ENCODE measurements at places on chromosomes 6 and 20. TPM values are rescaled to one million over a fixed set of nuclear protein-coding genes. Genes with fewer than 3 reads are reported as not detected.

Gene CD93
- total RNA-seq, result 48.4 TPM

Gene RSPH4A
- 2.6 TPM for total RNA-seq

Gene CCN6
- not detected for total RNA-seq

Gene RIPPLY2
- 0.17 TPM for total RNA-seq

Gene ZFP64
- total RNA-seq, result 22.3 TPM

Gene TXLNB
- 0.95 TPM for total RNA-seq

Gene POU3F2
- total RNA-seq, result not detected

Gene COQ3
- 4.4 TPM for total RNA-seq

Gene C4B
- total RNA-seq, result 1.1 TPM

Gene GSTA2
- not detected for total RNA-seq

Gene RHAG
- 0.11 TPM for total RNA-seq

Gene PRSS16
- total RNA-seq, result 0.09 TPM

Gene PPP1R14C
- total RNA-seq, result not detected

Gene CRIP3
- total RNA-seq, result not detected

Gene COL12A1
- total RNA-seq, result 1.7 TPM

Gene EPHA7
- total RNA-seq, result 0.09 TPM

Gene SEMG1
- not detected for total RNA-seq

Gene LHFPL5
- not detected for total RNA-seq

Gene KIF13A
- 26.2 TPM for total RNA-seq

Gene MAS1
- not detected for total RNA-seq

Gene SSTR4
- not detected for total RNA-seq

Gene SMAP1
- 19.9 TPM for total RNA-seq

Gene DNAH8
- under 0.01 TPM for total RNA-seq

Gene COX4I2
- total RNA-seq, result not detected

Gene STK38
- total RNA-seq, result 13.3 TPM

Gene MLIP
- total RNA-seq, result 1.5 TPM

Gene FOXC1
- 4.4 TPM for total RNA-seq
